NCI-H187 treated with DMSO at 0.1 percent for 48 hours (cell line): ENCODE measurements at places on chromosomes 4 and X.

- DNase-seq, result no peak
These were observed 87.0 kb downstream of the COL25A1 start for GRCh38 chr4:109215506-109215905.

DNA sequence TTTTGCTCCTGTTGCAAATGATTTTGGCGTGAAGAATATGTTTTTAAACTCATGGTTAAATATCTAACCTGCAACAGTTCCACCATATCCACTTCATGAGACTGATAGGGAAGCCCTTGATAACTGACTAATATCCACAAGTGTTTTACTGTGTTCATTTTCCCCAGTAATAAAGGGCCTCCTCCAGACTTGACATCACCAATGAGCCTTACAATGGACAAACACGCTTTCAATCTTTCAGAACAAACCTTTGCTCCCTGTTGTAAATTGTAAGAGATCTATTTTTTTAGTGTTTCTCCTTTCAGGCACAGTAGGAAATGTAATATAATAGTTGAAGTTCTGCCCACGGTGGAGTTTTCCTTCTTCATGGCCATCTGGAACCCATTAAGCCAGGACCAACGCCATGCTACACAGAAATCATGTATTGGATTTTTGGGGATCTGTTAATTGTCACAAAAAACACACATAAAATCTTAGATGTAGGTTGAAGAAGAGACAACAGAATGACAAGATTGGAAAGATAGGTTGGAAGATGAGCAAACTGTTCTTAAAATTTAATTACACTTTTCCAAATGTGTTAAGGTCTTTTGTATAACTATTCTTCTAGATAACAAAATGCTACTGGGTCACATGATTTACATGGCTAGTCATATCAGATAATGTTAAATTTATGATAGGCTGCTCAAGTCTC lies 1030.1 kb downstream of the FSTL5 start:
- DNase-seq, result no peak

DNA sequence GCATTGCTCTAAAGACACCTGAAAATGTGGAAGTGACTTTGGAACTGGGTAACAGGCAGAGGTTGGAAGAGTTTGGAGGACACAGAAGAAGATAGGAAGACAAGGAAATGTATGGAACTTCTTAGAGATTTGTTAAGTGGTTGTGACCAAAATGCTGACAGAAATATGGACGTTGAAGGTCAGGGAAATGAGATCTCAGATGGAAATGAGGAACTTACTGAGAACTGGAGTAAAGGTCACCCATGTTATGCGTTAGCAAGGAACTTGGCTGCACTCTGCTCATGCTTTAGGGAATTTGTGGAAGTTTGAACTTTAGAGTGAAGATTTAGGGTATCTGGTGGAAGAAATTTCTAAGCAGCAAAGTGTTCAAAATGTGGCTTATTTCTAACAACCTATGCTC lies 99.4 kb downstream of the FAM13A start:
- no peak for DNase-seq

DNA sequence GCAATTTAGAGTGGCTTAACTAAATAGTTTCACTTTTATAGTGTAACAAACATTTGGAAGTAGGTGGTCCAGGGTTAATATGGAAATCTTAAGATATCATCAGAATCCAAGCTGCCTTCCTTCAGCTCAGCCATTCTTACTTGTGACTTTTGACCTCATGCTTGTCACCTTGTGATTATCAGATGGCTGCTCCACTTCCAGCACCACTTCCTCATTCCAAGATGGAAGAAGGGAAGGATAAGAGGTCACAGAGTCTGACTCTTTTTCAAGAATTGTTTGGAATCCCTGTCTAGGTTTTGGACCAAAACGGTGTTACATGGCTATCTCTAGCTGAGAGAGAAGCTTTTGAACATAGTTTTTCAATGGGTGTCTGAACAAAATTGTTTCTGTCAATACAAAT lies 39.9 kb downstream of the MTTP start:
- DNase-seq, result no peak

DNA sequence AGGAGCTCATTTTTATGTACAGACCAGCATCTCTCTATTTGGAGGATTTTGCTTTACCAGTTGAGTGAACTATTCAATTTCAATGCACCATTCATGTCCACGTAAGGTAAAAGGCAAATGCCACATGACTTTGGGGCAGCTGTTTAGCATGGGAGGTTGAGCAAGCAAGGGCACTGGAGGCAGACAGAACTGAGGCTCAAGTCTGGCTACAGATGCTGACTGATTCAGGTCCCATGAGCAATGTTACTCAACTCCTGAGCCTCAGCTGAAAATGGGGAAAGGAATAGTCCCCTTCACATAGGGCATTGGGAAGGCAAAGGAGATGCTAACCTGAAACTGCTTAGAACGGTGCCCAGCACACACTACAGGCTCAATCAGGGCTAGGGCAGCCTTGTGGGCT lies 93.0 kb upstream of the MTM1 start:
- no peak for DNase-seq

DNA sequence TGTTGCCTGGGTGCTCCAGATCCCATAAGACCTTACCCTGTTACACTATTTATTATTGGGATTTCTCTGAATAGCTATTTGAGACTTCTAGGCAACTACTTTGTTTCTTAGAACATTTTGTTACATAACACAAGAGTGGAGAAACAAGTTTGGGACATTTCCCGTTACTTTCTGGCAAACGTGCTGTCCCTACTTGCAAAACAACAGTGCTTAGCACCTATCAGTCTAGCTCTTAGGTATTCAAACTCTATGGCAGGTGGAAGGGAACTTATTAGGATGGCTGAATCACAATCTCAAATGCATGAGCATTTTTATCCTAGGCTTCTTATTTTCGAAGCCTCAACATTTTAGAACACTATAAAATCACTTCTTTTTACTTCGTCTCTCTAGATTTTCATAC lies 613.6 kb downstream of the DMD start:
- no peak for DNase-seq

DNA sequence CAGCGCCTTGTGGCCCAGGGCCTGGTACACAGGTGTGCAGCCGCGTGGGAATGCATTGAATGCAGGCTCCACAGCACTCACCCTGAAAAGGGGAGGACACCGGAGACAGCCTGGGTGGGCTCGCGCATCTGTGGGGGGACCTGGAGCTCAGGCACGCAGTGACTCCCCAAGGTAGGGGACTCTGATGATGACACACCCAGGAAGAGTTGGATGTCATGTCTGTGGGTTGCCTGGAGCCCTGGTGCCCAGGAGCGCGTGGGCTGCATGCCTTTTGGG lies 32.7 kb upstream of the HTRA3 start:
- DNase-seq, result no peak

DNA sequence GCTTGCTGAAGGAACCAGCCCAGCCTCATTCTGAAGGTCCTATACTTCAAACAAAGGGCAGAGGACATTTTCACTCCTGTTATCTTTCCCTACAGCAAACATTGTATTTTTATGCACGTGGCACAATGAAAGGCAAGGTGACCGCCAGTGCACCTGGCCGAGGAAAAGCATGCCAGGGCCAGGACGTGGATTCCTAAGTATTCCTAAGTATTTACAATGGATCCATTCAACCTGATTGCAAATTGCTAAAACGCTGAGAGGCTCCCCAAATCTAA lies 127.9 kb upstream of the FTHL17 start:
- no peak for DNase-seq

DNA sequence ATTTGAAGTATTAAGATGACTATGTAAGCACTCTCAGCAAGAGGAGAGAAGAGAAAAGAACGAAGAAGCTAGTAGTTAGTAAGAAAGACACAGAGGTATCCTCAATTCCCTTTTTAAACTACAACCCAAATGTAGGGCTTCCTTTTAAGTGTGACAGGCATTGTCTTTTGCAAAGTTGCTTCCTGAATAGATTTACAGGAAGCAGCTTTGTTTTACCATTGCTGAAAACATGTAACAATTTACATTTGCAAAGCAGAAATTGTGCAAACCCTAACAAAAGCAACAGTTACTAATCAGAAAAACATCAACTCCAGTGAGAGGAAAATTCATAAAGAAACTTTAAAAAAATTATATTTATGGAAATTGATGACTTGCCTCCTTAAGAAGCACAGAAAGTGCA lies 96.4 kb downstream of the FAM13A start:
- DNase-seq, result no peak

GRCh38 chr4:167020410-167020809 lies 213.9 kb downstream of the SPOCK3 start:
- DNase-seq, result no peak

DNA sequence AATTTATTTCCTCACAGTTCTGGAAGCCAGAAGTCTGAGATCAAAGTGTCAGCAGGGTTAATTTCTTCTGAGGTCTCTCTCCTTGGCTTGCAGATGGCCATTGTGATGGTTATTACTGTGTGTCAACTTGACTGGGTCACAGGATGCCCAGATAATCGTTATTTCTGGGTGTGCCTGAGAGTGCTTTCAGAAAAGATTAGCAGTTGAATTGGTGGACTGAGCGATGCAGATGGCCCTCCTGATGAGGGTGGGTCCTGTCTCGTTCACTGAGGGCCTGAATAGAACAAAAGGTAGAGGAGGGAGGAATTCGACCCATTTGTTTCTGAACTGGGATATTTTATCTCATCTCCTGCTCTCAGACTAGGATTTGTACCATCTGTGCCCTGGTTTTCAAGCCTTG lies 15.7 kb downstream of the SMIM43 start:
- DNase-seq, result no peak

DNA sequence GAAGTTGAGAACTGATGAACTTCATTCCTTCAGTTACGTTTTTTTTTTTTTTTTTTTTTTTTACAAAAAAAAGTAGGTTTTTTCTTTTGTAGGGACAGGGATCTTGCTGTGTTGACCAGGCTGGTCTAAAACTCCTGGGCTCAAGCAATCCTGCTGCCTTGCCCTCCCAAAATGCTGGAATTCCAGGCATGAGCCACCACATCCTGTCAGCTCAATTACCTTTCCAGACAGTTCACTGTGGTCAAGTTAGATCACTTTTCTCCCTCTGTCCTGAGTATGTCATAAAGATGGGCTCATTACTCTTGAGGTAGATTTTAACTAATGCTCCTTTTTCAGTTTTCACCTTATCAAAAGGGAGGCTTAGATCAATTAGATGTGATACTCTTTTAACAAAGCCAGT lies 10.8 kb upstream of the NR3C2 start:
- DNase-seq, result no peak

- DNase-seq, result no peak
These were observed 120.9 kb downstream of the CHIC2 start for GRCh38 chr4:53943345-53944085.

- no peak for DNase-seq
These were observed 100.2 kb upstream of the C1QTNF7 start for GRCh38 chr4:15327311-15328298.

- no peak for DNase-seq
These were observed 49.7 kb upstream of the TMEM164 start for GRCh38 chrX:109952985-109953905.

- no peak for DNase-seq
These were observed 99.4 kb downstream of the C4orf51 start for GRCh38 chr4:145779319-145779801.

DNA sequence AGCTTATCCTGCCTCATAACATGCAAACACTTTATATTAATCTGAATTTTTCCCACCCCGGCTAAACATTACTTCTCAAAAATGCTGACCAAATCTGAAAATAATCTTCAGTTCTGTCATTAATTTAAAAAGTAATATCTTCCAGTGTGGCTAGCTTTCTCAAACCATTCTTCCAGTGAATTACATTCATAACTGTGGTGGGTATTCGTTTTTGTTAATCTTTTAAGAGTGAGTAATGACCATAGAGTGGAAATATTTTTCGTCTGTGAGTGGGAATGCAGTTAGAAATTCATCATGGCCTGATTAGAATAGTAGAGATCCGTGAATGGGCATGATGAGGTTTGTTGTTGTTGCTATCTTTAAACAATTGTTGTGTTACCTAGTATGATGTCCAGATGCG lies 138.6 kb upstream of the SFRP2 start:
- no peak for DNase-seq

- DNase-seq, result no peak
These were observed 186.7 kb downstream of the LARP7 start for GRCh38 chr4:112823606-112824005.

DNA sequence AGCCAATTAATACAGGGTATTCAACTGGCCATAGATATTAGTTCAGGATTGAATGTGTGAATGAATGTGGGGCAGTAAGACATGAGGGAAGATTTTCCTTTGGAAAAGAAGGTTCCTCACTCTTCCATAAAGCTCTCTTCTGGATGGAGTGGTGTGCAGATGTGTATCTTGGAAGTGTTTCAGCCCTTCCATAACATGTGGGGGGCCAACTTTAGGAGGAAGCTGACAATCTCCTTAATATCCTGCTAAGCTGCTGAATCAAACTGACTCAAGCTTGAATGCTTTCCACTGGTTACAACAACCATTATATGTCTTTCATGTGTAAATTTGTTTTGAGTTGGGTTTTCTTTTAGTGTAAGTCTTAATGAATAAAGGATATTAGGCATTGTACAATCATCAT lies 40.3 kb downstream of the FANCB start:
- DNase-seq, result no peak

- DNase-seq, result no peak
These were observed 30.9 kb upstream of the CDKL5 start for GRCh38 chrX:18394477-18394876.

- no peak for DNase-seq
These were observed 140.9 kb upstream of the HPGD start for GRCh38 chr4:174663216-174663615.

DNA sequence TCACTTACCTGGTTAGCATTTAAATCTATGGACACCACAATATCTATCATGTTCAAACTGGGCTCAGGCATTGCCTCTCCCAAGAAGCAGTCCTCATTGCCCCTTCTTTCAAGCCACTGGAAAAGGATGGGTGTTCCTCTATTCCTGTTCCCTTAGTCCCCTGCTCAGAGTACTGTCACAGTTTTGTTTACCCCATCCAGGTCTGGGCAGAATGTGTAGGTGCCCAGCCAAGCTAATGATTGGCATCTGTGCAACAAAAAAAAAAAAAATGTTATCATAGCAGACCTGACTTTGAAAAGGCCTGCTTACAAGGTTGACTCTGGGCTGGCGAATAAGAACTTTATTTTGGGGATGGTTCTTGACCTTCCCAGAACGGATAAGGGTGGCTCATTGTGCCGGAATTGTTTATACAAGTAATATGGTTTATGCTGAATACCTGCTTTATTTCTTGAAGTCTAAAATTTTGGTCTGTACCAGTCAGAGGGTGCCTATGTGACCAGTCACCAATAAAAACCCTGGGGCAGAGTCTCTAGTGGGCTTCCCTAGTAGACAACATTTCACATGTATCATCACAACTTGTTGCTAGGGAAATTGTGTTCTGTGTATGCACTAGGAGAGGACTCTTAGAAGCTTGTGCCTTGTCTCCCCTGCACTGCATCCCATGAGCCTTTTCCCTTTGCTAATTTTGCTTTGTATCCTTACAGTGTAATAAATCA lies 47.9 kb downstream of the JADE3 start:
- no peak for DNase-seq

DNA sequence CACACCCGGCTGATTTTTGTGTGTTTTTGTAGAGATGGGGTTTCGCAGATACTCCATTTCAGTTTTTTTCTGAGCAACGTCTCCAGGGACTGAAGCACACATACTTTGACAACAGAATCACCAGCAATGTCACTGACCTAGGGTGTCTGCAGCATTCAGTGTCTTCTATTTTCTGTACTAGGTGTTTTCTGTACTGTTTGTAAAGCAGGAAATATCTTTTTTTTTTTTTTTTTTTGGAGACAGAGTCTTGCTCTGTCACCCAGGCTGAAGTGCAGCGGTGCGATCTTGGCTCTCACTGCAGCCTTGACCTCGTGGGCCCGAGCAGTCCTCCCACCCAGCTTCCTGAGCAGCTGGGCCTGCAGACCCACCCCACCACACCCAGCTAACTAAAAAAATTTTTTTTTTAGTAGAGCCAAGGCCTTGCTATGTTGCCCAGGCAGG lies 8.9 kb downstream of the ADD1 start:
- DNase-seq, result no peak
